GM12864 (cell line): ENCODE measurements at places on chromosomes 4 and X.

DNA sequence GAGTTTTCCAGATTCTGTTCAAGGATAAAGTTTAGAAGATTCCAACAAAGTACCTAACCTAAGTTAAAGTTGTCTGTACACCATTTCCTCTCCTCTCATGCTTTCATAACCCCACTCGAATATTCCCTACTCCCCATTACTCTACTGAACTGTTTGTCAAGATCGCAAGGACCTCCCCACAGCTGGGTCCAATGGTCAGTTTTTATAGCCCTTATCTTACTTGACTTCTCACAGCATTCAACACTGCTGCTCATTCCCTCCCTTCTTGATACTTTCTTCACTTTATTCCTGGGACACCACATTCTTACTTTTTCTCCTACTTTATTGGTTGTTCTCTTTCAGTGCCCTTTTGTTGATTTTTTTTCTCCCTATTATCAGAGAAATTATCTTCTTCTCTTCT lies 30.9 kb downstream of the QDPR start:
- no peak for DNase-seq

DNA sequence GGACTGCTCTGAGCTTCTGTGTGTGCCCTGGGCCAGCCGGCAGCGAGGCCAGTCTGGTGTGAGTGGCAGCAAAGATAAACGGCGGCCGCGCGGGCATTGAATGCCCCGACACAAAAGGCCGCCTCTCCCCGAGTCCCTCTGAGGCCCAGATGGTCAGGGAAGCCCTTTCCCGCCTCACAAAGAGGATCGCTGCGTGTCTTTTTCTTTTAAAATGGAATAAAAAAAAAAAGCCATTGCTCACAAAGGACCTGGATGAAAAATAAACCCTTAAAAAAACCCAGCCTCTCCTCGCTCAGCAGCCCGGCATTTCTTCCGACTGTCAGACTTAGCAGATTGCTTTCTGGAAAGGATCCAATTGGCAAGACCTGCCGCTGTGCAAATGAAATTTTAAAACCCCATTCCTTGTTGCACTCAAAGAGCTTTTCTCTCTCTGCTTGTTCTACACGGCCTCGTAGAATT lies 578.7 kb downstream of the BCOR start:
- no peak for DNase-seq

GRCh38 chr4:22634541-22635181 lies 58.1 kb upstream of the GBA3 start:
- no peak for DNase-seq

DNA sequence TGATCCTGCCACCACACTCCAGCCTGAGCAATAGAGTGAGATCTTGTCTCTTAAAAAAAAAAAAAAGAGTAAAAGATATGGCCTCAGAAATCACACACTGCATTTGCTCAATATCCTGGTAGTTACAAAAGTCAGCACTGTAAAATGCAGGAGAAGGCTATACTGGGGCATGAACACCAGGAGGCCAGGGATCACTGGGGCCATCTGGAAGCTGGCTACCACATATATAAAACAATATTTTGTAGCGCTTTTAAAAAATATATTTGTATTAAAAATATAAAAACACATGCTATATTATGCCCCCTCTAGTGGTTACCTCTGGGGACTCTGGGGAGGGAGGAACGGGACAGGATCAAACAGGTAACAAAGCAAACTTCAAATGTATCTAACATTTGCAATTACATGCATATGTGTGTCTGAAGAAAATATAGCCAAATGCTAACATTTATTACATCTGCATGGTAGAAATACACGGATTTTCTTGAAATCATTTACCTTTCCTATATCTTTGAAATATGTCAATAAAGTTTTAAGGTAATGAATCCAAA lies 4.0 kb downstream of the C4orf46 start:
- DNase-seq = no peak

DNA sequence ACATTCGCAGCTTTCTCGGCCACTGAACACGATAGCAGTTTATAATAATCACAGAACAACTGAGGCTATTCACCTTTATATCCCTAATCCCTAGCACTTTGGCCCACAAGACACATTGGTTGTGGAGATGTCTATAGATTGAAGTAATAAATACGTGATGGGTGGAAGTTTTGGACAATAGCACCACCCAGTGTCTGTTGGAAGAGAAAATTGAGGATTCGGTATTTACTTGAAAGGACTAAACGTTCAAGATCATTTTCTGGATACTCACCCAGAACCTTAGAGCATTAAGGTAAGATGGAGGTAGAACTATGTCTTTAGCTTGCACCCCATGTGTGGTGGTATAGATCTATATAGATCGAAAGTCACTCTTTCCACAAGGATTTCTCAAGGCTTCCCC lies 787 bp upstream of the TMSB15A start:
- no peak for DNase-seq

DNA sequence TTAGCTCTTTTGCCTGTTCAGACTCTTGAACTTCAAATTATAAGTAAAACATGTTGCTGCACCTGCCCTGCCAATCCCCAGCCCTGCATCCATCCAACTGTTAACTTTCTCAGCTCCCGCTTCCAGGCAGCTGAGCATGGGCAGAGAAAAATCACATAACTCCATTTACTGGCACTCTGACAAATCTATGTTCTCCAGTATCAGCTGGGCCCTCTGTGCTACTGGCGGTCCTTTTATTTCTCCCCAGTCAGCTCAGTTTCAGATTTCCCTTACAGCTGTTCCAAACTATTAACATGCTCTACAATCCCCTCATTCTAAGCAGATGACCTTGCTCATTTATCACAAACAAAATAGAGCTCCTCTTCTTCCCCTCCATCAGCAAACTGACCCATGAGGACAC lies 240.4 kb upstream of the TET2 start:
- no peak for DNase-seq

DNA sequence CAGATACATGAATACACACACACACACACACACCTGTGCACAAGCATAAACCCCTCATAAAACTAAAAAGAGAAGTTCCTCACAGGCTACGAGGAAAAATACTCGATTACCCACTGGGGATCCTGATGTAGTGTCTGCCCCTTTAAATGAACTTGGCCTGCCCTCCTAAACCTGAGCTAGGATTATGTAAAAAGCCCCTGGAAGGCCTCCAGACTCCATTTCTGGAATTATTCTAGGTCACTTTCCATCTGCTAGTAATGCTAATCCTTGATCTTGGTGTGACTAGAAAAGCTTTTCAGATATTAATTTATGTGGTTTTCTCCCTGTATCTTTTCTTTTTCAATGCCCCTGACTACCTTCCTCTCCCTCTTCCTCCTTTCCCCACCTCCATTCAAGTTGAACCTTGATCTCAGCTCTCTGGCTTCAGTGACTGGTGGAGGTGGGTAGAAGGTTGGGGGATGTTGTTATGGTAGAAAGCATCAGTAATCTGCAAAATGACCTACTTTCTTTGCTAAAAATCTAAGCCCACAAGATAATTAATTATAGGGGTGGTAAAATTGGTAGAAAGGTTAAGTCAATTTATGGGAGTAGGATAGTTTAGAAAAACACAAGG lies 25.5 kb upstream of the ZNF330 start:
- no peak for DNase-seq

DNA sequence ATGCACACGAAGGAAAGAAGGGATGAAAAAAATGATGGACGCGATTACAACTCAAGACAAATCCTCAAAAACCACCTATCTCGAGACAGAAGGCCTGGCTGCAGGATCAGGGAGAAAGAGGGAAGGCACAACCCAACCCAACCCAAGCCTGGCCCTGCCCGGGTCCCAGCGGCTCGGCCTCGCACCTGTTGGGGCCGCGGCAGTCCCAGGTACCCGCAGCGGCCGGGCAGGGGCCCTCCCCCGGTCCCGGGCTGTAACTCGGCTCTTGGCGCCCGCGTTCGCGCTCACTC lies 464 bp downstream of the RASGEF1B start:
- DNase-seq = no peak

GRCh38 chr4:147102596-147102995 lies 156.9 kb upstream of the TTC29 start:
- DNase-seq = no peak

DNA sequence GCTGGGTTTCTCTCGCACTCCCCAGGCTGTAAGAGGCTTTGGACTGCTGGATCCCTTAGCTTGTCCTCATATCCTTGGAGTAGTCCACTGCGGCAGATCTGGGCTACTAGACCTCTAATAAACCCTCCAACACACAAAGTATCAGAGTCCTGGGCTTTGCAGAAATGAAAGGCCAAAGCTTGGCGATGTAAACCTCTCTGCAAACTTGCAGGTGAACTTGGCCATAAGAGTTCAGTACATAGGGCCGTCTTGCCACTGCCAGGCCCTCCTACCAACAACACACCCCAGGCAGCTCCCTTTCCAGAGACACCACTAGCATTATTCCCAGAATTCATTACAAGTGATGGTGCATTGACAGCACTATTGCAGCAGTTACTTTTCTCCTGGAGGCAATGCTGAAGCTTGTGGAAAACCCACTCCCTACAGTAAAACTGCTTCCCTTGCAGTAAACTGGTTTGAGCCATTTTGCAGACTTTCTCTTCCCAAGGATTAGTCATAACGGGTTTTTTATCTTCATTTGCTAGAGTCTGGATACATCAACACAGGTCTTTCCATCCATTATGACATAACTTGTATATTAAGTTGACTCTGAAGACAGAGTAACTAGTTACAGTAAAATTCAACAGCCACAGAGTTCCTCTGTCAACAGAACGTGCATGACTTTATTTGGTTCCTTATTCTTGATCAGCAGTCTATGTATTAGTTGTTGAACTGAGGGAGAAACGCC lies 2.4 kb downstream of the ANKRD50 start:
- no peak for DNase-seq

- DNase-seq = no peak
These were observed 340.0 kb upstream of the MAOA start for GRCh38 chrX:43316146-43316545.

DNA sequence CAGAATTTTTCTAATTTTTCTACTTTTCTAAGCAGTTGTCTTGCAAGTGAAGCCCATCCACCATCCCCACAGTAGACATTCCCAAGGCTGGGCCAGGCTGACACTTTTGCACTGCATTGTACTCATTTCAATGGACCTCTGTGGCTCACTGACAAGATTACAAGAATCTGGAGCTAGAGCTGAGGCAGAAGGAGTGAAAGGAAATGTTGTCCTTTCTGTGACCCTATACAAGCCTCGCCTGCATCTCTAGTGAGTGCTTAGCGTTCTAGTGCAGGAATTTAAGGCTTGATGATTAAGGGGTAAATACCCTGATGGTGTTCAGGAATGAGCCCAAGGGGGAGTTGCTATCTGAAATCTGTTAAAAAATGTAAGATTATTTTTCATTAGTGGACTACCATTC lies 6.3 kb downstream of the MAGED1 start:
- no peak for DNase-seq

DNA sequence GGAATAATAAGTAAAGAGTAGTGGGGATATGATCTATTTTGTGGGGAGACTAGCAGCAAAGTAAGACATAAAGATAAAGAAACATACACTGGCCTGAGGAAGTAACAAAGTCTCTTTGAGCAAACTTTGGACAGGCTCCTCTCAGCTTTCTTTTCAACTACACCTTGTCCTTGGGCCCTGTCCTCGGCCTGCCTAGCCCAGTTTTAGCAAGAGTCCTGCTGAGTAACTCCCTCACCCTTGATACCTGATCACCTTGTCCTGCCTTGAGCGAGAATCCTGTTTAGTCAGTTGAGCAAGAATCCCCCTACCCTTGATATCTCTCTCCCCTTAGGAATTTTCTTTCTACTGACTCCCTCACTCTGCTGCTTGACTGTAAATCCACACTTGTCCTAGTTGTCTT lies 11.5 kb downstream of the HNRNPH2 start:
- DNase-seq = no peak

GRCh38 chr4:115515366-115515765 lies 401.9 kb upstream of the NDST4 start:
- DNase-seq = no peak

DNA sequence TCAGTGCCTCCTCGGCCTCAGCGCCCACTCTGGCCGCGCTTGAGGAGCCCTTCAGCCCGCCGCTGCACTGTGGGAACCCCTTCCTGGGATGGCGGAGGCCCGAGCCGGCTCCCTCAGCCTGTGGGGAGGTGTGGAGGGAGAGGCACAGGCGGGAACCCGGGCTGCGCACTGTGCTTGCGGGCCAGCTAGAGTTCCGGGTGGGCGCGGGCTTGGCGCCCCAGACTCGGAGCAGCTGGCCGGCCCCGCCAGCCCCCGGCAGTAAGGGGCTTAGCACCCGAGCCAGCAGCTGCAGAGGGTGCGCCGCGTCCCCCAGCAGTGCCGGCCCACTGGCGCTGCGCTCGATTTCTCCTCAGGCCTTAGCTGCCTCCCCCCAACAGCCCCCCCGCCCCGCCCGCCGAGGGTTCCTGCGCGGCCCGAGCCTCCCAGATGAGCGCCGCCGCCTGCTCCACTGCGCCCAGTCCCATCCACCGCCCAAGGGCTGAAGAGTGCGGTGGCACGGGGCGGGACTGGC lies 1137.0 kb downstream of the PCDH18 start:
- DNase-seq = no peak

DNA sequence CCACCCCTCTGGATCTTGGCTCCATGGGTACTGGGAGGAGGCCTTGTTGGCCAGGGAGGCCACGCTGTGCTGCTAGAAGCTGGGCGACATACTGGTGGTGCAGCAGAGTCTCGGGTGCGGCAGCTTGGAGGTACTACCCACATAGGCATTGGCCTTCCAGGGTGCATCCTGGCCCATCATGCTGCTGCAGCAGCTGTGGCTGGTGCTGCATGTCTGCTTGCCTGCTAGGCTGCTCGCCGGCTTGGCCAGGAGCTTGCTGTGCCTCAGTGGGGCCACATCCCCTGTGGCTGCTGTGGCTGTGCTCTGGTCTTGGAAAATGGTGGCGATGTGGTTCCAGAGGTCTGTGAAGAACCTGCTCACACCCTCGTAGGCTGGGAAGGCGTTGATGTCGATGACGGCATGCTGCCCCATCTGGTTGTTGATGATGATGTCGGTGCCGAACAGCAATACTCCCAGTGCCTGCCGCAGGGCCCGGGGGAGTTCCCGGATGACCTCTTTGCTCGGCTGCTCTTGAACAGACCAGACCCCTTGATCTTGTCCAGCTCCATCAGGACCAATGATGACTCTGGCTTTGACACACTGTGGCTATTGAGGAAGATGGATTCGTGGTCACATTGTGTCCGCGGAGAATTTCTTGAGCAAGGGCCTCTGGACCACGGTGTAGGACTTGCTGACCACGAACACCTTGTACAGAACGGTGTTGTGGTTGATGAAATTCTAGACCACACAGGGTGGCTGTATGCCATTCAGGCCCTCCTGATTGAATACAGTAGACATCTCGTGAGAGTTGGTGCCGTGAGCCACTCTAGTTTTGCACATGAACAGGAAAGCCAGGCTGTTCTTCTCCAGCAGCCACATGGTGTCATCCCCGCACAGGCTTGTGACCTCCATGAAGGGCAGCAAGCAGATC lies 11.8 kb downstream of the RBM10 start:
- no peak for DNase-seq

GRCh38 chrX:93332329-93332728 lies 341.0 kb downstream of the NAP1L3 start:
- DNase-seq = no peak

- DNase-seq = no peak
These were observed 48.5 kb upstream of the STIM2 start for GRCh38 chr4:26812049-26812714.

DNA sequence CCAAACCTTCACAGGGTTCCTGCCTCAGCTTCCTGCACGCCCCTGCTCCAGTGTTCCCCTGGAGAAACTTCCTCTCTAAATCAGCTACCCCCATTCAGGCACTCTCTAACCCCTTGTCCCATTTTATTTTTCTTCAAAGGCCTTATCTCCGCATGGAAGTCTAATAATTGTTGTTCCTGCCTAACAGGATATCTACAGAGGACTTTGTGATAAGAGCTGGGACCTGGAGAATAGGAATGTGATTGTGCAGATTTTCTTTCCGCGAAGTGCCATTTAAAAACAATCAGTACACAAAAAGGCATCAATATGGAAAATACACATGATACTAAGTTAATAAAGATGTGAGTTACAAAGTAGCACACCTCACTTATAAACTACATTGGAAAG lies 32.6 kb downstream of the LDB2 start:
- DNase-seq = no peak
